Body of pancreas (tissue), 4 donors: ENCODE measurements at places on chromosomes 16 and 17.

DNA sequence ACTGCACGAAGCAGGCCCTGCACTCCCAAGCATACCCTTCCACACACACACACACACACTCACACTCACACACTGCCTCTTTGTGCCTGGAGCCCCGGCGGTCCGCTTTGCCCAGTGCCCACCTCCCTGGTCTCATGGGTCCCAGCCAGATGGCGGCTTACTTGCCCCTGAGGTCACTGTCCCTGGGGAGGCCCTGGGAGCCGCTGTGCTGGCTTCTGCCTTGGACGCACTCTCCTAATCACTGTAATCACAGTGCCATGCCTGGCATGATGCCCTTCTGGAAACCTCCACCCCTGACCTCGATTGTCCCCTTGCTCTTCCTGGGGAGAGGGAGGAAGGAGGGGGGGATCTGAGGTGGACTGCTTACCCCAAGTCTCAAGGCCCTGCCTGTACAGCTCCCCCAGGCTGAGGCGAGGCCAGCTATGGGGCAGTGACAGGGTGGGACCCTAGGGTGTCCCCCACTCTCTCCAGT is 36.0 kb downstream of the ARHGAP23 start:
- DNase-seq = no peak

DNA sequence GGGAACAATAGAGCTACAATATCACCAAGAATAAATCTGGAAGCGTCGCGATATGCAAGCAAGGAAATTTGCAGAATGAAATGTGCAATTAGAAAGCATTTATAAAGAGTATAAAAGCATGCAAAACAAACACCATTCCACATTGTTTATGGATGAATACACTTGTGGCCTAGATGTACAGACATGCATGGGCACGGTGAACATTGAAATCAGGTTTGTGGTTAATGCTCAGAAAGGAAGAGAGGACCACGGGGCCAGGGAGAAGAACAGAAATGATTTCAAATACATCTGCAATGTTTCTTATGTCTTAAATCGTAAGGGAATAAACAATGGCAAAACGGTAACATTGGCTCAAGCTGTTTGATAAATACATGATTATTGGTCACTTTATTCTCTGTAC is 235.9 kb downstream of the FOXL1 start:
- no peak for DNase-seq

DNA sequence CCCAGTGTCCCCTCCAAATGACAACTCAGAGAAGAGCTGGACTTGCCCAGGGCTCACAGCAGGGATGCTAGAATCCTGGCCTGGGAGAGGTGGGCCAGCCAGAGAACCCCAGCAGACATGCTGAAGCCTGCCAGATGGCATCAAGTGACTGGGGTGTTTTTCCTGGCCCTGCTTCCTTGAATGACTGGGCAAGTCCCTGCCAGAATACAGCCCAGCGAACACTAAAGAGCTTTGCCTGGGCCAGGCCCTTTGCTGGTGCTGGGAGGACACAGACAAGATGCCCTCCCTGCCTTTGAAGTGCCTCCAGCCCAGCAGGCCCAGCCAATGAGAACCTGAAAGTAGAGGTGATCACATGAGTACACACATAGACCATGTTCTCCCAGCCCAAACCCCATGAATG is 11.5 kb downstream of the ZNF319 start:
- peak; percentile 38 for DNase-seq

GRCh38 chr16:80208015-80208414 is 332.8 kb upstream of the DYNLRB2 start:
- no peak for DNase-seq

DNA sequence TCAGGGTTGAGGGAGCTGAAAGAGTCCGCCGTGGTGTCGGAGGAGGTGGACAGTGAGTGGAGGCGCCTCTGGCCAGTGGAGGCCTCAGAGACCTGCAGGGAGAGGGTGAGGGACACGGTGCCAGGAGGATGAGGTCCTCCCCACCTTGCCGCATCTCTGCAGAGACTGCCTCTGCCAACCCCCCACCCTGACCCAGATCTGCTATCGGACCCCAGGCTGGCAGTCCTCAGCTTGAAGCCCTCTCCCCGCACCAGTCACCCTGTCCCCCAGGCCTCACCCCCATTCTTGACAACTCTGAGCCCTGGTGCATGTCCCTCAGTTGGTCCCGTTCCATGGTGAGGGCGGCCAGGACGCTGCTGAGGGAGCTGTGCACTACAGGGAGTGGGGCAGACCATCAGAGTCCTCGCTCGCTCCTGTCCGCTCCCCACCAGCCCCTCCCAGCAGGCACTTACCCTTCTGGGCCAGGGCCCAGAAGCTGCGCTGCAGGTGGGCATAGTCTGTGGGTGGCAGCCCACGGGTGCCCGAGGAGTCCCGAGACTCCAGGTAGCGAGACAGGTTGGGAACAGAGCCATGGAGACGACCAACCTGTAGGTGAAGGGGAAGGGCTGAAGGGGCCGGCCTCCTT is 5.4 kb downstream of the OSBPL7 start:
- no peak for DNase-seq

GRCh38 chr16:57732714-57733113 is 2.9 kb upstream of the KATNB1 start:
- no peak for DNase-seq

DNA sequence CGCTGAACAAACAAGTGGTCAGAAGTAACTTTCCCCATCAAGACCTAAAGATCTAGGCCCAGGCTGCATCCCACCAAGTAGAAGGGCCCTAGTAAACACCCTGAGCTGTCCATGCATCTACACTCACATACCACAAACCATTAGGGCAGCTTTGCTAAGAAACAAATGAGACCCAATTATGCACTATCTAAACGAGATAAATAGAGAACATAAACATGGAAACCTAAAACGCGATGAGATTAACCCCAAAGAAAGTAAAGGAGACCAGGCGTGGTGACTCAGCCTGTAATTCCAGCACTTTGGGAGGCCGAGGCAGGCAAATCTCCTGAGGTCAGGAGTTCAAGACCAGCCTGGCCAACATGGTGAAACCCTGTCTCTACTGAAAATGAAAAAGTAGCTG is 5.8 kb downstream of the TXNDC11 start:
- DNase-seq = no peak

- peak; percentile 88 for DNase-seq
Observed at GRCh38 chr16:67170168-67170948, at the start of gene NOL3. NOL3 (plus strand) TSS chr16:67170538.

DNA sequence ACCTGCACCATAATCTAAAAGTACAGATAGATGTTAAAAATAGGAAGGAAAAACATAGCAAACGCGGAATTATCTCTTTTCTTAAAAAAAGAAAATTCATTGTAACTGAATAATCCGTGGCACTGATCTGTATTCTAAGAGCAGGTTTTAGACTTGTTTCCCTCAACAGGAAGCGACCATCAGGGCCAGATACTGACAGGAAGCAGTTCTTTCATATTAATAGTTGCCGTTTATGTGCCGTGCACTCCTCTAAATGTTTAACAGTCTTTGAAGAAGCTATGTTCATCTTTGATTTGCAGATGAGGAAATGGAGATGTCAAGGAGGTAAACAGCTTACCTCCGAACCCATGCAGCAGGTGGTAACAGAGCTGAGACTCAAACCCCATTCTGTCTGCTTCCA is 23.6 kb downstream of the DYNLRB2 start:
- DNase-seq = no peak

GRCh38 chr17:32723310-32723955 is 153.5 kb downstream of the MYO1D start:
- no peak for DNase-seq

- no peak for DNase-seq
Observed at GRCh38 chr17:33603789-33604188, 310.7 kb upstream of the ASIC2 start.

DNA sequence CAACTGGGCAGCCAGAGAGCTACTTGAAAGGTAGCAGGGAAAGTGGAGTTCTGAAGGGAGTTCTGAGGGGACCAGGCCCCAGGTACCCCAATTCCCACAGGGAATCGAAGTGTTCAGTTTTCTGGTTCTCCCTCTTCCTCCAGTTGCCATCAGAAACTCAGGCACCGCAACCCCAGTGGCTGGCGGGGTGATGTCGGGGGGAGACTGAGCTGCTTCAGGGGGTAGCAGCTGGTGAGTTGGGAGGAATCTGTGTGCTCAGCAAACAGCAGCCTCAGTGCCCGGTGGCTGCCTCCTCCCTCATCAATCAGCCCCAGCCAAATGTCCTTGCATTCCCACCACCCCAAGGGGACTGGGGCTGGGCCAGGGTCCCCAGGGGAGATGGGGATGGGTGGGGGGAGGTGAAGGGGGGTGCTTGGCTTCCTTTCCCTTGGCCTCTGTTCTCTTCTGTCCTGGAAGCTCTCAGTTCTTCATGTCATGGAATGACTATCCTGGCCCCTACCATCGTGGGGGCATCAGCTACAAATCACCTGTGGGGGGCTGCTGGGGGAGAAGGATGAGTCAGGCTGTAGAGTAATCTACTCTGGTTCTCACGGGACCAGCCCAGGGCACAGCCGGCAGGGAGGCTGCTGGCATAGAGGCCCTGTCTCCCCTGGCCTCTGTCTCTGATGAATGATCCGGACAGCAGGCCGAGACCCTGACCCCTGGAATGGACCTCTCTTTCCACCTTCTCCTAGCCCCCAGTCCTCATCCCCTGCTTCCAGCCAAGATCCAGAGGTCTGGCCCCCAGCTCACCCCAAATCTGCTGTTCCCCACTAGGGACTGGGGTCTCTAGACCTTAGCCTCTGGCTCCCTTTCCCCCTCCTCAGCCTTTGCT is 2.6 kb upstream of the DNAH2 start:
- no peak for DNase-seq
